ENCODE measurements at places on chromosomes 13 and 19.
A peak's percentile ranks its signal among the peaks of the same experiment; 100 is the strongest.

DNA sequence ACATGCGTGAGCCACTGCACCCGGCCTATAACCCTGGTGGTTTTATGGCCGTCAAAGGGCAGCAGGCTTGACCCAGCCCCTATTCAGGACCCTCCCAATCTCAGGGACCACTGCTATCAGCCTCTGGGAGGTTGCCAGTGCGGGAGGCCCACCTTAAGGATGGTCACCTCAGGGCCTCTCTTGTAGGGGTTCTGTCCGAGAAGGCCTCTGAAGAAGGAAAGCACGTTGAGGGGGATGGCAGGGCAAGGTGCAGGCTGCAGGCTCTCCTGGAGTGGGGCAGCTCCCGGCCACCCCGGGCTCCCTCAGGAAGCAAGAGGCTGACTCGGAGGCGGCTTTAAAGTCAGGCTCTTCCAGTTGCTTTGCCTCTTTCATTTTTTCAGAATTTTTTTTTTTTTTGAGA lies 6.0 kb upstream of the GRTP1 start:
- DNase-seq = no peak

DNA sequence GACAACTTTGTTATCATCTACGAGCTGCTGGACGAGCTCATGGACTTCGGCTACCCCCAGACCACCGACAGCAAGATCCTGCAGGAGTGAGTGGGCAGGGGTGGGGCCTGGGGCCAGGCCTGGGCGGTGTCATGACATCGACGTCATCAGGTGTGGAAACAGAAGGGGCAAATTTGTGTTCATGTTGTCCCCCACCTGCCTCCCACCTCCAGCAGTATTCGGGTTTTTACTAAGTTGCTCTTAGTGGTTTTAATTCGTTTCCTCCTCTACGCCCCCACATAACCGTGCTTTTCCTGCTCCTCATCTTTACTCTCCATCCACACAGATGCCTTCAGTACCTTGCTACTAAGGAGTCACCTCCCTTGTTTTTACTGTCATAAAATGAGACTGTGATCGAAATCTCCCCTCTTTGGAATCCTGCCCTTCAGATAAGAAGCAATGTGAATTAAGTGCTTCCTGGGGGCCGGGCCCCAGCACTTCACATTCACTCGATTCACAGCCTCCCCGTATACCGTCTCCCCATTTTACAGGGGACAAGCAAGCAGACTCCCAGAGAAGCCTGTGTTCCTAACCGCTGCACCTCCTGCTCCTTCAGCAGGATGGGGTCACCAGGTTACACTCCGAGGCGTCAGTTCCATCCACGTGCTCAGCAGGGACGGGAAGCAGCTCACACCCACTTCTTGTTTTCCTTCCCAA lies 10.5 kb downstream of the AP1M1 start:
- no peak for DNase-seq

DNA sequence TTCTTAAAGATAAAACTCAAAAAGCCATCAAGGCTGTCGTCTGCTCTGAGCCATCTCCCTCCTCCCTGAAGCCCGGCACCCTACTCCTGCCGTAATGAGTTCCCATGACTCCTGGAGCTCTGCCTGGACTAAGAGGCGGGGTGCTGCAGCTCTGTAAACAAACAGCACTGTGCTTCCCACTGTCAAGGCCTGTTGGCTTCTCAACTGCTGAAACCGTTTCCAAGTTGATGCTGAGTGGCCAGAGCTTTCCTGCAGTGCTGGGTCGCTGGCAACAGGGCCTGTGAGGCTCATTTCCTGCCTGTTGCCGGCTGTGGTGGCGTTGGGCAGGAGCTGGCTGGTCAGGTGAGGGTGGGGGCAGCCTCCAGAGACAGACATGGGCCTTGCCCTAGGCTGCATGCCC lies 26.7 kb upstream of the ISYNA1 start:
- DNase-seq = no peak

DNA sequence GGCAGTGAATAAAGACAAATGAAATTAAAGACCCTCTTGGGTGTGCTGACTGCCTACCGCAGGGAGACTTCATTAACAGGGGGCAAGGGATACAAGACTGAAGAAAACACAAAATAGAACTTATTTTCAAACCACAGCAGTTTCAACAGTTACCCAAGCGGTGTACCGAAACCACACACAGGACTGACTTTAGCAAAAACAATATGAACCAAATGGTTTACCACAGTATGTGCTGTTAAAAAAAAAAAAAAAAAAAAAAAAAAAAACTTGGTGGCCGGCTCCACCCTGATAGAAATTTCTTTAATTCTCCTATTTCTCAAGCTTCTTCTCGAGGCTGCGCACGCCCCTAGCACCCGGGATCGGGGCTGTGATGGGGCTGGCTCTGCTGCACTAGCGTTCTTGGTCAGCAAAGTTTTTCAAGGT lies 42.6 kb downstream of the KLF2 start:
- no peak for DNase-seq

DNA sequence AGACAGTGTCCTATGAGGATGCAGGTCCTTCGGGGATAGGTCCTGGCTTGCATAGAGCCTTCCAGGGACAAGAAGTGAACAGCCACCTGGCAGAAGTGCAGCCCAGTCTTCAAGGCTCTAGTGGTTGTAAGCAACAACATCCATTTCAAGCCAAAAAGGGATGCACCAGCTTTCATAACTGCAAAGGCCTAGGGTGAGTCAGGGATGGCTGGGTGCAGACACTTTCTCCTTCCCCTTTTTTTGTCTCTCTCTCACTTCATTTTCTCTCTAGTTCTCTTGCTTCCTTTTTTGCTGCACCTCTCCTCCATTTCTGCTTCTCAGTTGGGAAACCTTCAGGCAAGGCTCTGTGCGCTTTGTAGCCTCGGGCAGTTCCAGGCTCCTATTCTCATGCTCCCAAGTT lies 196.2 kb upstream of the ZNF536 start:
- no peak for DNase-seq

- DNase-seq = no peak
These were observed 2747.8 kb downstream of the PCDH9 start for GRCh38 chr13:64482373-64482772.

DNA sequence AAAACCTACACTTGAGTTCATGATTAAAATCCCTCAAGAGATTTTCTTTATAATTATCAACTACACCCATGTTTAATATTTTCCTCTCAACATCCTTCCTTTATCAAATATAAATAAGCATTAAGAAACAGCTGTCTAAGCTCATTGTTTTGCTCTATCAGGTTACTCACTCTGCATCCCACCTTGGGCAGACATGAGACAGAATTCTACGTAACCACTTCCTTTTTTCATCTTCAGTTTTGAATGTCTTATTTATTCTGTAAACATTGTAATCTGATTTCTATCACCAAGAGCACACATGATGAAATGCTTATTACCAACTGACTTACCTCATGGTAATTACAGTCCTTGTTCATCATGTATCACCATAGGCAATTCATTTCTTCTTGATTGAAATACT lies 1256.6 kb upstream of the ATXN8OS start:
- no peak for DNase-seq

DNA sequence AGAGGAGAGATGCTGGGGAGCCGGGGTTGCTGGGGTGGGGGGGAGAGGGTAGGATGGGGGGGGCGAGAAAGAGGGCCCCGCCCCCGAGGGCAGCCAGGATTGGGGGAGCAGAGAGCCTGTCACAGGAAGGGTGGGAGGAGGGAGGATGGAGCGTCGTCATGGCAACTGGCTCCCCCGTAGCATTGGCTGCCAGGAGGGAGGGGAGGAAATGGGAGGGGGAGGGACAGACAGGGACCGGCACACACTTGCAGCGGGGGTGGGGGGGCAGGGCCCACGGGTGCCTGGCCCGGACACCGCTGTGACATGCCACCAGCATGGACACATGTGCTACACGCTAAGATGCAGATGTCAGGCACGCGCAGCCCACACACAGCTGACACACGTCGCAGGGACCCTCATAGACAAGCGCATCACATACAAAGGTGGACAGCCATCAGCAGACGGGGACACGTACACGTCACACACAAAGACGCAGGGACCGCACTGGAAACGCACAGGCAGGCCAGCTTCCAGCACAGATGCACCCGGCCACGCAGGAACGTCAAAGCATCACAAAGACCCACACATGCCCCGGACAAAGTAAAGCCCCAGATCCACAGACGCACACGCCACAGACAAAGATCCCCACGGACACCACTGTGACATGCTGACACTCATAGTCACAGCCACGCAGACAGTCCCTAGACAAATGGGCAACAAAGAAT lies at the start of gene LMTK3:
Gene LMTK3, minus strand, starts transcription at position 36 of the 704 bp plus-strand sequence. CDS start 259 bp downstream, outside the sequence.
- DNase-seq = peak; percentile 22

DNA sequence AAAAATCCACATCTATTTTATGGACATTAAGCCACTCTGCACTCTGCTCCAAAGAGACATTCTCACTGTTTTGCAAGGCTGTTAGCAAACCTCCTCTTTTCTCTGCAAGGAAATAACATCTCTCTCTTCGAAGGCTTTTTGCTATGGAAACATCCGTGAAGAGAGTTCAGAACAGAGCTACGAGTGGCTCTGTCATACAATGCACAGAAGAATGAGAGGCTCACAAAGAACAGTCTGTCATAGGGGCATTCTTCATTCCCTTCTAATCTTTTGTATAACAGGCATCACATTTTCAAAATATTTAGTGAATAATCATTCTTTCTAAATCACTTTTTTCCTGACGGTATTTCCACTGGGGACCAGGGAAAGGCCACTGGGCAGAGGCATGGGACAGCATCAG lies 346.1 kb downstream of the IRS2 start:
- DNase-seq = no peak

- no peak for DNase-seq
These were observed 19.6 kb downstream of the OLFM2 start for GRCh38 chr19:9916719-9917118.

GRCh38 chr19:43765109-43765876 lies 10.5 kb upstream of the SMG9 start:
- no peak for DNase-seq

- no peak for DNase-seq
These were observed 725 bp downstream of the FAM124A start for GRCh38 chr13:51222686-51223559.

DNA sequence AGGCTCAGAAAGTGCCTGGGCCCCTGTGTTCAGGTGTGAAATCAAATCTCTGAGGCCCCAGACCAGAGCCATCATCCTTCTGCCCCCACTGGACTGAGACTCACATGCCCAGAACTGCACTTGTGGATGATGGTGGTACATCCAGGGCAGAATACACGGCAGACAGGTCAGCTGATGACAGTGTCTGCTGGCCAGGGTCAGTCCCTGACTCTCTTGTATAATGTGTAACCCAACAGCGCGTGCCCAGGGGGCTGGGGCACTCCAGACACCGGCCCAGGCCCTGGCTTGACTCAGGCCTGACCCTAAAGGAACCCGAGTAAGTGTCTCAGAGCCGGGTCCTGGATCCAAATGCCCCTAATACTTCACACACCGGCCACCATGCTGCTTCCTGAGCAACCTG lies 37.4 kb upstream of the GATAD2A start:
- no peak for DNase-seq

GRCh38 chr13:87453244-87453643 lies 217.9 kb upstream of the SLITRK5 start:
- no peak for DNase-seq

DNA sequence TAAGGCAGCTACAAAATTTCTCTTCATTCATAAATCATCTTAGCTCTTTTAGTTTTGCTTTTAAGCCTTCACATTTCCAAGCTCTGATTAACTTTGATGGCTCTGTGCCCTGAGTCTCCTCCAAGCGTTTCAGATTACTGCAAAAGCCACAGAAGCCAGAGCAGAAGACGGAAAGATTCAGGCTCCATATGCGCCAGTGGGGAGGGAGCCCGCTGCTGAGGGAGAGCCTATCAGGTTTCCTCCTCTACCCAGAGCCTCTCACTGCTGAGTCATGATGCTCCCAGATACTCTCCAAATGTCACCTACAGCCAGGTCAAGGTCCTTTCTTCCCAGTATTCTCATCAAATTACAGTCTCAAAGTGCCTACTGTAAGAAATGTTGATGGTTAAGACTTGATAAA lies 193.6 kb downstream of the RAP2A start:
- DNase-seq = peak; percentile 54

GRCh38 chr19:6416658-6417405 lies 7.8 kb downstream of the KHSRP start:
- DNase-seq = no peak

DNA sequence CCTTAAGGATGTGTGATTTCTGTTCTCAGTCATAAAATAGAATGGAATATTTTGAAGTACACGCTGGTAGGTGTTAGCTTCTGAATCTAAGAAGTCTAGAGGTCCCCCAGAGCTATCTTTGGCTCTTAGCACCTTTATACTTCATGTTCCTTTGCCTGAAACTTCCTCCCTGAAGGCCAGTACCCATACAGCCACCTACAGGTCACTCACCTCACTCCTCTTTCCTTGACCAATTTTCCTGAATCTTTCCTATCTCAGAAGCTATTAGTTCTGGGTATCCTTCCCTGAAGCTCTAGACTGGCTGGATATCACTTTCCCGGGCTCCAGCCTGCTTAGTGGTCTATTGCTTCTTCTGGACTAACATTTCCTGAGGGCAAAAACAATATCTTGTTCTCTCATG lies 93.4 kb upstream of the EDNRB start:
- no peak for DNase-seq

DNA sequence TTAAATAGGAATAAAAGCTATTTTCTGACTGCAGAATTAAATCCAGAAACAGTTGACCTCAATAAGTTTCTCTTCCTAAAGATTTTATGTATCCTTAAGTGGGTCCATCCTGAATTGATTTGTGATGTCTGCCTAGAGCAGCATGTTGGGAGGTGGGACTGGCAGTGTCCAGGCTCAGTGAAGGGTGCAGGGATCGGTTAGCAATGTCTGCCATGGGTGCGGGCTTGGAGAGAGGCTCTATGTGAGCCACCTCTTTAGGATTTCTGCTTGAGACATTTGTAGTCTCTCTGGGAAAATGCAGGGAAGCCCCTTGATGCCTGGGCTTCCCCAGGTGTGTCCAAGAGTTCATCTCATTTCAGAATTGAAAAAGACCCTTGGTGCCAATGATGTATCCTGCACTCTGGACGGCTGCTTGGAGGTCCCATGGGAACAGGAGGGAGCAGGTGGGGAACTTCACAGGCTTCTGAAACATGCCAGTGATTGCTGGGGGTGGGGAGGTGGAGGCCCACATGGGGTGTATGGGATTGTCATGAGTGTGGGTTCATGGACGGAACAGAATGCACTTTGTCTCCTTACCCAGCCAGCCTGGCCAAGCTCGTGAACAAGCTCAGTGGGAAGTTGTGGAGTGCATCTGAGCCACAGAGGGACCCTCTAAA lies 6.2 kb upstream of the COLGALT1 start:
- no peak for DNase-seq

DNA sequence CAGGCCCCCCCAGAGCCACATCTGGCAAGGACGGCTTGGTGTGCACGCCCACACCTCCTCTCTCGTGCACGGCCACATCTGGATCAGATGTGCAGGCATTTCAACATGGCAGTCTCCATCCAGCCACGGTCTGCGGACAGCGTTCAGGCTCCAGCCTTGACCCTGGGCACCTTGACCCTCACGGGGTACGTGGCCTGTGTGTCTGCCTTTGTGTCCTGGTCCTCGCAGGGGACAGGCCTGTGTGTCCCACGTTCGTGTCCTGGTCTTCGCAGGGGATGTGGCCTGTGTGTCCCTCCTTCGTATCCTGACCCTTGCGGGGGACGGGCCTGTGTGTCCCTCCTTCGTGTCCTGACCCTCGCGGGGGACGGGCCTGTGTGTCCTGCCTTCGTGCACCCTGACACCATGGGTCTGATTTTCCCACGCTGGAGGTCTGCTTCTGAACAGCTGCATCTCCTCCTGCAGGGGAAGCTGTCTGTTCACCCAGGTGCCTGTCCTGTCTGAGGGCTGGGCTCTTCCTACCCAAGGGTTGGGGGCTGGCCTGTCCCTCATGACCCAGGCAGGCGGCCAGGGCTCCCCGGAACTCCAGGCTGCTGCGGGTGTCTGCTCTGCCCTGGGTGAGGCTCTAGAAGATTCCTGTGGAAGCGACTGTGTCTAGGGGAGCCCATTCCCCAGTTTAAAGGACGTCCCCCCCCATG lies 25.3 kb downstream of the RASA3 start:
- DNase-seq = no peak

- no peak for DNase-seq
These were observed 26.5 kb downstream of the SH3GL1 start for GRCh38 chr19:4373601-4374497.

Data from NCI-H187 (cell line).